Stimulated activated CD4-positive, alpha-beta T cell treated with anti-CD3 and anti-CD28 coated beads, Interleukin-1b, Interleukin-23, amount 100 ng/mL, for 24 hours (primary cell): ENCODE measurements at places on chromosomes 1 and 21.

DNA sequence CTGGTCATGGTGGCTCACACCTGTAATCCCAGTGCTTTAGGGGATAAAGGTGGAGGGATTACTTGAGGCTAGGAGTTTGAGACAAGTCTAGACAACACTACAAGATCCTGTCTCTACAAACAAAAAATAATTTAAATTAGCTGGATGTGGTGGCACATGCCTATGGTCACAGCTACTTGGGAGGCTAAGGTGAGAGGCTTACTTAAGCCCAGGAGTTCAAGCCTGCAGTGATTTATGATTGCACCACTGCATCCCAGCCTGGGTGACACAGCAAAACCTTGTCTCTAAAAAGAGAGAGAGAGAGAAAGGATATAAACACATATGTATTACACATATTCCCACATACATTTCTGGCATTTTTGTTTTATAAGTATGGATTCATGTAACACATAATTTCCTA, 325.2 kb downstream of the DUSP10 start:
- DNase-seq, result no peak

DNA sequence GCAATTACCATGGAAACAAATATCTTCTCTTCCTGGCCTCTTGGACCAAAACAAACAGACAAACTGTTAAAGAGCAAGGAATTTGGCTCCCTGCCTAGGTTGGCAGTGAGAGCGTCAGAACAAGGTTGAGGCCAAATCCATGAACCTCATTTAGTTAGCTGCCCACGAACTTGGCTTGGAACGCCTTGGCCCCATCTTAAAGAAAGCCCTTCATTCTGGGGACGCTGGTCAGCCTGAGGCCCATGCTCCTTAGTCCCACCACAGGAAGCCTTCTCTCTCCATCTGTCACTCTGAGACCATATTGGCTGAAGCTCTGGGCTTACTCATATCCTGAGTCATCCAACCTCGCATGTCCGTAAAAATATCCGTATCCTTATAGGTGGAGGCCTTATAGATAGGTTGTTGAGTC, 62.4 kb upstream of the DIRAS3 start:
- DNase-seq, result no peak

DNA sequence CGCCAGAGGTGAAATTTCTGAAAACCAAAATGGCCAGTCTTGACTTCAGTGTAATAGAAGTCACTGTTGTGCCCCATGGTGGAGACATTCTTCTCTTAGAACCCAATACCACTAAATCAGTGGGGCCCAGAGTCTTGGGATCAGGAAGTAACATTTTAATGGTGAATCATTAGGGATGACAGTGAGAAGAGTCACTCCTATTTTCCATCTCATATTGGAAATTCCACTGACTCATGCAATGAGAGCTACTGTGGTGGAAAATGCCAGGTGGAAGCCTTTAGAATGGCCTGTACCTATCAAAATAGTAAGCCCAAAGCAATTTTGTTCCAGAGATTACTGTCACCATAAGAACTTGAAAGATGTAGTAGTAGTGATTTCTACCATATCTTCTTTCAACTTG, 20.6 kb upstream of the PPM1J start:
- DNase-seq, result no peak

- no peak for DNase-seq
These were observed 684.5 kb downstream of the PTPRU start for GRCh38 chr1:29920784-29921183.

GRCh38 chr1:61979729-61980128, 214.9 kb upstream of the L1TD1 start:
- no peak for DNase-seq

DNA sequence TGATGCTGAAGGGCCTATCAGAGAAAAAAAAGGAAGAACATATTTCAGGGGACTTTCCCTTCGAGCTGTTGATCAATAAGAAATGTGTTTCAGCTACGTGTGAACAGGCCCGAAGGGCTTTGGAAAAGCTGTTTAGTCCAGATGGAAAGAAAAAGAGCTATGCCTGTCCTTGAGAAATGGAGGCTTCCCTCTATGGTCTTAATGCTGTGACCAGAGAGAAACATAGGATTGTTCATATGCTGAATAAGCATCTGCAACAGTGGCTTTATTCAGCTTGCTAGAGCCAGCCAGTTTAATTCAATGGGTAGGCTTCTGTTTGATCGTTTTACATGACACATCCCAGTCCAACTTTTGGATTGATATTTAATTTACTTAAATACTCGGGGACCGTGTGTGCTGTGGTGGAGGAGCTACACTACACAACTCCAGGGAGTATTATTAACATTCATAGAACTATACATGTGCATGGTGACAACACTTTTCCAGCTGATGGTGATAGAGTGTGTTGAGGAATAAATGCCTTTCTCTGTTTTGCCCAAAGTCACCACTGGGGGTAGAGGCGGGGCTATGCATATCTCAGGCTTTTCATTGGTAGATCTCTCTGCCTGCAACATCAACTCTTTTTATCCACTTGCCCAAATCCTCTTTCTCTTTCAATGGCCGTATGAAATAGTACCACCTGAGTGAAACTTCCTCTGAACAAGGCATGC, 106.7 kb upstream of the C8B start:
- no peak for DNase-seq

DNA sequence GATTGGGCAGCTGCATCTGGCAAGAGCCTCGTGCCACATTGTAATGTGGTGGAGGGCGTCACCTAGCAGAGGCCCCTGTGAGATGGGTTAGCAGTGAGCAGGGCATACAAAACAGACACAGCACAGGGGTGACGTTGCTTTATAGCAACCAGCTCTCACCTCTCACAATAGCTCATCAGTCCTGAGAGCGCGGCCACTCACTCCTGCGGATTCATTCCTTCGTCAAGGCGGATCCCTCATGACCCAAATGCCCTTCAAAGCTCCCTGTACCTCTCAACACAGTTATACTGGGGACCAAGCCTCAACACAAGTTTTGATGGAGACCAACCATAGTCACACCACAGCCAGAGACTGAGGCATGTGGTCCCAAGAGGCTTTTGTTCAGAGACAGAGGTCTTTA, 22.9 kb downstream of the SLC37A1 start:
- no peak for DNase-seq

DNA sequence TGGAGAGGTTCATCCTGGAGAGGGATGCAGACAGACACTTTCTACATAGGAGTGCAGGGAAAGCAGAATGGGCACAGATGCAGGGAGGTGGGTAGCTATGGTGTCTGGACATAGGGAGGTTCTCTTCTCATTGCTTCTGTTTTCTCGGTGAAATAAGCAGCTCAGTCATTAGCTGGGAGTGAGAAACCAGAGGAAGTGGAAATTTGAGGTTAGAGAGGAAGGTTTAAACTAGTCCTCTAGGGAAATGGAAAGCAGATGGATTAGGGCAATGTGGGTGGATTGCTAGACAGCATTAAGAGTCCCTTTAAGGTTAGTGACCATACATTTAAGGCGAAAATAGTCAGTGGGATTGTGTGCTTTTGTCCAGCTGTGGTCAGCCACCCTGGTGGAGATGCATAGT, 39.6 kb downstream of the MPZL1 start:
- no peak for DNase-seq

DNA sequence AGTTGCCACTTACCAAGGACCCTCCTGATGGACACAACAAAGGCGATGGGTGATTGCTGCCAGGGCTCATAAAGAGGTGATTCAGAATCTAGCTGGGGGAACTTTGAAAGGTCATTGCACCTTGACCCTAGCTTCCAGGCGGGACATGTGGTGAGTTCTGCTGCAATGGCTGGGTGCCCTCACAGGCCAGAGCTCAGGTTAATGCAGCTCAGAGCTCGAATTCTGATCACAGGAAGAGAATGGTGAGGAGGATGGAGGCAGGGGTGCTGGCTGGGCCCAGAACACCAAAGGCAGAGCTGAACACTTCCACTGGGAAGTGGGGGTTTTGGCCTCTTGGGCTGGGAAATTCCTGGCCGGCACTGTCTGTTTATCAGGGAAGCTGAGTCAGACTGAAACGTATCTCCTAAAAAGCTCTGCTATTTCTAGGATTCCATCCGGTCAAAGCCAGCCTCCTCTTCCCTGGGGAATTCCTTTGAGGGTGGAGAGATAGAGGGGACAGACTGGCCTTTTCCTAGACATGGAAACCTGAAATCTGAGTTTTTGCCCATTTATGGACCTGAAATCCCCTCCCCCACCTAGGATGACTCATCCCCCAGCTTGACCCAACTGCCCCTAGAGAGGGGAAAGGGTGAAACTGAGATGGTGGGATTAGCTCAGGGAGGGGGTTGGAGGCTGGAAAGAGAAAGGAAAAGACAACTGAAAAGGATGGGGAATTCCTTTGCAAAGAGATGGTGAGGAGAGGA, 27.2 kb downstream of the NUAK2 start:
- no peak for DNase-seq

- no peak for DNase-seq
These were observed 54.9 kb upstream of the ATF3 start for GRCh38 chr1:212553676-212554075.

DNA sequence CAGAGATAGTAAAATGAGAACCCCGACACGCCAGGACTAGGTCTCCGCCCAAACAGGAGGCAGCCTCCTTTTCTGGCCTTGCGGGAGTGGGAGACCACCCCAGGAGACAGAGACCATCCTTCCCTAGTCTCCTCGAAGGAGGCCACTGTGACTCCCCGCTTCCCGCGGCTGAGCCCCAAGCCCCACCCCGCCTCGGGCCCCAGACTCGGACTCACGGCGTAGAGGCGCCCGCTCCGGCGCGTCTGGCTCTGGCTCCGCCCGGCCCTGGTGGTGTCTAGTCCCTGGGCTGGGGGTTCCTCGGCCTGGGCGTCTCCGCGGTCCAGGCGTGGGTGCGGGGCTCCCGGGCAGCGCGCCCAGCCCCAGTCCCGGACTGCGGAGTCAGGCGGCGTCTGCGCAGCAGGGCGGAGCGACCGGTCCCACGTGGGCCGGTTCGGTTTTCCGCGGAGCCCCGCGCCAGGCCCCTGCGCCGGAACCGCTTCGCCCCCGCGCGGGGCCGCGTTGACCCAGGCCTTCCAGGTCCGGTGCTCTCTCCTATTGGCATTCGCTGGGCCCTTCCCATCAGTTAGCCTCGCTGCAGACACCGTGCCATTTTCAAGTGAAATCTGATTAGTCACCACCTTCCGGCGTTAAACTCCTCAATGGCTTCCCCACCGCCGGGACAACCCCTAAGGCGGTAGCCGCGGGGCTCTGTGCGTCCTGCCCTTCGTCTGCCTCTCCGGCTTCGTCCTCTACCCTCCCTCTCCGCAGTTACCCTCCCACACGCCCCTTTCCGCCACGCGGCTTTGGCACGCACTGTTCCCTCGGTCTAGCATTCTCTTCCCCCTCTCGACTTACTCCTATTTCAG, at the start of gene C1orf216:
C1orf216 (minus strand) TSS at position 393 of the 845 bp plus-strand sequence. CDS start 2,563 bp downstream, outside the sequence.
- peak; percentile 47 for DNase-seq

DNA sequence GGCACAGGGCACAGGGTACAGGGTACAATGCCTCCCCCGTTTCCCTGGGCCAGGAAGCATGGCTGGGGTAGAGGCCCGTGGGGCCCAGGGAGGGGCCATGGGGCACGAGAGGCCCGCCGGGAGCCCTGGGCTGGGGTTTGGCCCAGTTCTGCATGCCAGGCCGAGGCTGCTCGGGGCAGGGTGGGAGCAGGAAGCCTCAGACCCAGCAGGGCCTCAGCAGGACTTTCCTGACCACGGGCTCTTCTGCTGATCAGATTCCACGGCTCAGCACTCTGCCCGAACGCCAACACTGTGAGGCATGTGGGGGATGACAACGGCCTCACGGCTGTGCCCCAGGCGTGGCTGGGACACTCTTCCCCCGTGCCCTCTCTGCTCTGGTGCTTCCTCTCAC, 104.3 kb downstream of the NPHP4 start:
- no peak for DNase-seq

- no peak for DNase-seq
These were observed 58.5 kb upstream of the C1orf87 start for GRCh38 chr1:60132108-60132507.

DNA sequence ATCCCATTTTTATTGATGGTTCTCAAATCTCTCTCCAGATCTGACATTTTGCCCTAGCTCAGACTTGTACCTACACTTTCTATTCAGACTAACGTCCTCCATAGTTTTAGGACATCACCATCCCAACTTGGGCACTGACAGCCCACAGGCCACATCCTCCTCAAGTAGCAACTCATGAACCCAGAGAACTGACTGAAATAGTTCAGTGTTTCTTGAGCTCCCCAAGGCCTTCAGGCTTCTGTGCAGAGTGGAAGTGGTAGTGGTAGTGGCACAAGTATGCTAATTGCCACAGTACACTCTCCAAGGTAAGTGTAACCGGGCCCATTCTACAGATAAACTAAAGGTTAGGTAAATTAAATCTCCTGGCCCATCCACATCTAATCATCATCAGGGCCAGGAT, 112.6 kb downstream of the SLC45A1 start:
- no peak for DNase-seq

DNA sequence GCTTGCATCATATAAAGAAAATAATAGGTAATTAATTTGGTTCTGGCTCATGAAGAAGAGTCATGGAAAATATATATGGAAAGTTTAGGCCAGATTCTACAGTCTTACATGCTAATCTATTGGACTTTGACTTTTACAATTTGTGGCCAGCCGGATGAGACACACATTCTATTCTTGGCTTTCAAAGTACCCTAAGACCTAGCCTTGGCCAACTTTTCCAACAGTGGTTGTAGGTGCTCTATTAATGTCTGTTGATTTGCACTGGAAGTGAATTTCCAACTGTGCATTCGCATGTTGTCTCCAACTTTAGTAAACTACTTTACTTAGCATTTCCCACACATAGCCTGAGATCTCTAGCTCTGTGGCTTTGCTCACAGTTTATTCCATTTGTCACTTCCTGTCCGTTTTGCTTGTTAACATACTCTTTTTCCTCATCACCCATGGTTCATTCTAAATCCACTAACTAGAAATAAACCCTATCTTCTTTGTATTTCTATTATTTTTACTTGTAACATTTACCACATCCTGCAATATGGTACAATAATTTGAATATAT, 644.0 kb downstream of the PTPRC start:
- no peak for DNase-seq

GRCh38 chr1:227343206-227343605, 24.9 kb upstream of the CDC42BPA start:
- DNase-seq, result no peak

- DNase-seq, result no peak
These were observed 17.0 kb upstream of the NGF start for GRCh38 chr1:115355069-115355468.

DNA sequence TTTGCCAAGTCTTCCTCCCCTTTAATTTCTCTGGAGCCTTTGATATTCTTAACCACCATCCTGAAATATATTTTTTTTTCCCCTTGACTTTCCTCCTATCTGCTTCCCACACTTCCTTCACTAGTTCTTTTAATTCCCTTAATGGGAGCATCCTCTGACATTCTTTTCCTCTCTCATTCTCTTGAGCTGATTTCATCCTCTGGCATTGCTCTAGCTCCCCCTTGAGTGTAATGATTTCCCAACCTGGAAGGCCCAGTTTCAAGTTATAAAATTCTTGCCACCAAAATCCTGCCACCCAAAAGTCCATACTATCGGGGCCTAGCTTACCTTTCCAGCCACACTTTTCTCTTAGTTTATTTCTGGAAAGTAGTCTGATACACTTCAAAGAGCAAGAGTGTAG, 39.5 kb upstream of the UBE2U start:
- DNase-seq, result no peak

- no peak for DNase-seq
These were observed 33.7 kb downstream of the L1TD1 start for GRCh38 chr1:62228136-62228882.
